ENCODE measurements at places on chromosomes 12 and 14.

- DNase-seq: no peak
Observed at GRCh38 chr14:89667983-89668382, 250.9 kb upstream of the FOXN3 start.

DNA sequence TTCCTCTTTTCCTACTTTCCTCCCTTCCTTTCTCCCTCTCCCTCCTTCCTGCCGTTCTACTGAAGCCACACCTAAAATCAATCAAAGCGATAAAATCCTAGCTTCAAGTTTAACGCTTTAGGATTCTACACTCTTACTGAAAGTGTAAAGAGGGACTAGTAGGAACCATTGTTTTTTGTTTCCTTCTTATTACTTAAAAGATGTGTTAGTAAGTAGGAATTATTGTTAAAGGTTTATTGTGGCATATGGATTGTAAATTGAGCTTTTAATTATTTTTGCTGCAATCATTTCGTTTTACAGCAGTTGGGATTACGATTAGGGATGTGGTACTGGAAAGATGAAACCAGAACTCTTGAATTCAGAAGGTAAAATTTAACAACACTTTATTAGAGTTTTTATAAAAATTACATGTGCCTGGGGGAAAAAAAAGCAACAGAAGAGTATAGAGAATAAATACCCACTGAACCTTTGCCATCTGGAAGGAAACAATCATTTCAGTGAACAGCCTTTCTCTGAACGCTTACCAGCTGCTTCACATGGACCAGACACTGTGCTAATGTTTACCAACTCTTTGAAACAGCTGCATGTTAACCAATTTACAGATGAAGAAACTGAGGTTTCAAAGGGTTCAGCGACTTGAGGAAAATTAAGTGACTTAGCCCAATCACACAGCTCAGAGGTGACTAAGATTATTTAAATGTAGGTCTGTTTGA lies 1.0 kb downstream of the PPP1R36 start:
- DNase-seq: no peak

DNA sequence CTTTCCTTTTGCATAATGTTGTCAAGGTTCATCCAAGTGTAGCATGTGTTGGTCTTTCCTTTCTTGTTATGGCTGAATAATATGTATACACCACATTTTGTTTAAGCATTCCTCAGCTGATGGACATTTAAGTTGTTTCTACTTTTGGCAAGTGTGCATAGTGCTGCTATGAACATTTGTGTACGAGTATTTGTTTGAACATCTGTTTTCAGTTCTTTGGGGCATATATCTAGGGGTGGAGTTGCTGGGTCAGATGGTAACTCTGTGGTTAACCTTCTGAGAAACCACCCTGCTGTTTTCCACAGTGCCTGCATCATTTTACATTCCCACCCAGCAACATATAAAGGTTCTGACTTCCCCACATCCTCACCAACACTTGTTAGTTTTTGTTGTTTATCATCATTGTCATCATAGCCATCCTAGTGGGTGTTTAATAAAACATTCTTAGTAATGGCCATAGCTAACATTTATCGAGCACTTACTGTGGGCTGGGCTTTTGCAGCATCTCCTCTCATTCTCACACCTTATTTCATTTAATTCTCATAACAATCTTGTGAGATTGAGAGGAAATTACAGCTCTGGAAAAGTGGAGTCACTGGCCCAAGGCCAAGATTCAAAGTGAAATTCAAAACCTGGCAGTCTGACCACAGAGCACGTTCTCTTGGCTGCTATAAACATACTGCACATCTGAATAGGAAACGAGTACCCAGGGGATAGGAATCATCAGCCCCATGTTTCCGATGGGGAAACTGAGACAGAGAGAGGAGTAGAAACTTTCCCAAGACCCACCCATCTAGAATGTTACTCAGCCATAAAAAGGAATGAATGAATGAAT lies 193.6 kb downstream of the KSR2 start:
- no peak for DNase-seq

GRCh38 chr14:99602054-99602787 lies 1.8 kb downstream of the CCDC85C start:
- DNase-seq: no peak

- no peak for DNase-seq
Observed at GRCh38 chr12:78406213-78406612, 458.4 kb upstream of the SYT1 start.

GRCh38 chr12:2084553-2085296 lies 31.9 kb downstream of the CACNA1C start:
- DNase-seq: no peak

- no peak for DNase-seq
Observed at GRCh38 chr14:61343991-61344405, 22.6 kb downstream of the PRKCH start.

DNA sequence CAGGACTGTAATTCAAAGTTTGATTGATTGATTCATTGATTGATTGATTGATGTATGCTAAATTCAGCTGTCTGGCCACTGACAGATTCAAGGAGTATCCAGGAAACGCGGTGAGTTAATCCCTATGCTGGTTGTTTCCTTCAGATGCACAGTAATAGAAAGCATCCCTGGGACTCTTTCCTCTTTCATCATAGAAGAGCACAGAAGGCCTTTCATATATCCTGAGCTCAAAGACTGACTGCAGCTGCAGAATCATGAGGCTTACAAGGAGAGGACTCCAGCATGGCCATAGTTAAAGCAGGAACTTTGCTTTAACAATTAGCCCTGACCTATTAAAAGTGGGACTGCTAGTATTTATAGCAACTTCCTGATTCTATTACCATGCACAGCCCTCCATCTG lies 187.7 kb upstream of the TMTC1 start:
- no peak for DNase-seq

GRCh38 chr12:76240281-76240680 lies 107.9 kb downstream of the BBS10 start:
- no peak for DNase-seq

DNA sequence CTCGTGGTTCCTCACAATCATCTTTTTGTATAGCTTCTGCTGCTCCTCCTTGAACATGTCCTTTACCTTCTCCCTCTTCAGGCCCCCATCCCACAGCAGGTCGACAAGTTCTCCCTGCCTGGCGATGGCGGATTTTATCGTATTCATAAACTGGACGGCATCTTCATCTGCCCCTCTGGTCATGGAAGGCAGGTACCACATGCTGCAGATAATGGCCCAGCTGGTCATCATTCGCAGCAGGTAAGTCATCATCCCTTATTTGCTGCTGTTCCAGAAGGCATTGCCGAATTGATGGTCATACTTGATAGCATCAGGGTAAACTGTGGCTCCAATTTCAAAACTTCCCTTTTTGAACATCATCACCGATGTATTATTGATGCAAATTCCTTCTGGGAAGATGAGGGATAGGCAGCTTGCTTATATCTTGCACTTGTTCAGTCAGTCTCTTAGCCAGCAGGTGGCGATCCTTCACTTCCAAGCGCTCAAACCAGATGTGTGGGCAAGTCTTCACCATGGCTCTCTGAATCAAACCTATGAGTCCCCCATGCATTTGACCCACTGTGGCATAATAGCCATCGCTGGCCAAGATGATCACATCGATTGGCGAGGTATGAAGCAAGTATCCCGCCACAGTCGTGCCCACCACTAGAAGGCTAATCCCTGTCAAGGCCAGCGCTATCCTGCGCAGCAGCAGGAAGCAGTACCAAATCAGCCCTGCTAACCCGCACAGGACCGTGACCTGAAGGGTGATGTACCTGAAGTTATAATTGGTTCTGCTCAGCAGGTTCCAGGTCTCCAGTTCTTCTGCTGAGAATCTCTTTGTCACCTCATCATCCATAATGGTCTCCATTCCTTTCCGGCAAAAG lies 381.5 kb upstream of the STXBP6 start:
- no peak for DNase-seq

DNA sequence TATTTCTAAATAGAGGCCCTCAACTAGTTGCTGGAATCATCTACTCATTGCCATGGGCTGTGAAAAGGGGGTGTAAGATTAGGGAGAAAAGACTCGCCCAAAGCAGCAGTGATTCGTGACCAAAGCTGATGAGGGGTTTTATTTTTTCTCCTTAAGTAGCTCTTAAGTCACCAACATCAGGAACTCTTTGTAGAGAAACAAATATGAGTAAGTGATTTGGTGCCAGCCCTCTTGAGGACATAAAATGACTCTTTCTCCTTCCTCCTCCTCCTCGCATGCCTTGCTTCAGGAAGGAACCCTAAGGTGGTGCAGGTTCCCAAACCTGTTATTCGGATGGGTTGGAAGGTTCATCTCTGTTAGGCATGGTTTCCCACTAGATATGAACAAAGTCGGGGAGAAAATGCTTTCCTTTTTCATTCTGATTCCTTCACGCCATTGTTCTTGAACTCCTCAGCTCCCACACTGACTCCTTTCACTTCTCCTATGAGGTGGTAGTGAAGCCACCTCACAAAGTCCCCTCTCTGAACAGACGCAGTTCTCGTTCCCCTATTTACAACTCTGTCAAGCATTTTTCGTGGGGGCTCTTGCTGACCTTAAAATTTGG lies 113.4 kb downstream of the ETV6 start:
- DNase-seq: no peak

DNA sequence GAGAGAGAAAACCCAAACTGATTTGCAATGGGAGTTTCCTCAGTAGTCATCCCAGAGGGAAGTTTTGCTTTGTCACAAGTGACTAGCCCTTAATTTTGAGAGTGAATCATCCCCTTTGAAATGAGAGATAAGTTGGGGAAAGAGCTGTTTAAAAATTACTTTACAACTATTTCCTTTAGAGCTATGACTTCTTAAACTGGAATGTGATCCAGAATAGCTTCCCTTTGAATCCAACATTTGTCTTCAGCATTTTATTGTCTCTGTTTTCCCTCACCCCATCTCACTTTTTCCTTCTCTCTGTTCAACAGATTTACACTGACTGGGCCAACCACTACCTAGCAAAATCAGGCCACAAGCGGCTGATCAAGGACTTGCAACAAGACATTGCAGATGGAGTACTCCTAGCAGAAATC lies 109.3 kb downstream of the NAV3 start:
- no peak for DNase-seq

DNA sequence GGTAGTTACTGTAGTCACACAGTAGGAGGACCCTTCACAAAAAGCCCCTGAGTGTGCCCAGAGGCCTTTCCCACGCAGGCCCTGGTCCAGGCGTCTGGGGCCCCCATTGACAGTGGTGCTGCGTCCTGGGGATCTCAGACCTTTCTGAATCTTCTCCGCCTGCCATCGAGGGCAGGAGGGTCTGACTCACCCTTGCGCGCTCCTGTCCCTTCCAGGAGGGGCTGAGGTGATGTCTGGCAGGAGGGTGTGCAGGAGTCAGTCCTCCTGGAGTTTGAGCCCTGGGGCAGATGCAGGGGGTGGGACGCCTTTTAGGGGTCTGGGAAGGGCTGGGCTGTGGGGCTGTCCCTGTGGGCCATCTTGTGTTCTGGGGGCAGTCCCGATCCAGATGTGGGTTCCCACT lies 386.8 kb downstream of the TMEM121 start:
- no peak for DNase-seq

- DNase-seq: no peak
Observed at GRCh38 chr12:53829130-53829819, 77.5 kb upstream of the CISTR start.

DNA sequence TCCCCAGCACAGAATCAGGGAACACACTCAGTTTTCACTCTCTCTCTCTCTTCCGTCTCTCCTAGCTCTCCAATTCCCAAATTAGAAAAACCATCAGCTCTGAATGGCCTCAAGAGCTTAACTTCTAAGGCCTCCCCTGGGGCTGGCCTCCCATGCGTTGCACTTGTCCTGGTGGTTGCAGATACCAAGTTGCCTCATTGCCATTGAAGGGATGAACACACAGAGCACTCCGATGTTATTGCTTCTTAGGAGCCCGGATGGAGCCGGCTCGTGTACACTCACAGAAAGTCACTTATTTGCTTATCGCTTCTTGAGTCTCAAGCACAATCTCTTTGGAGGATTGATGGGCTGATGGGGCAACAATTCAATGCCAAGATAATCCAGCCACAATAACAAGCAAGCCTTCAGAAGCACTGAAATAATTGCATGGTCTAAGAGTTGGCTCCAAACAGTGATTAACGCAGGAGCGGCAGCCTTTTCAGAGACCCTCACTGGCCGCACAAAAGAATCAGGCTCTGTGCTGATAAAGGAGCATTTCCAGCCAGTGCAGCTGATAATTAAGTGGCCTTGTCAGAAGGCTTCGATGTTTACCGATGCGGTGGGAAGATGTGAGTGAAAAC lies 175.8 kb upstream of the TMEM132C start:
- no peak for DNase-seq

DNA sequence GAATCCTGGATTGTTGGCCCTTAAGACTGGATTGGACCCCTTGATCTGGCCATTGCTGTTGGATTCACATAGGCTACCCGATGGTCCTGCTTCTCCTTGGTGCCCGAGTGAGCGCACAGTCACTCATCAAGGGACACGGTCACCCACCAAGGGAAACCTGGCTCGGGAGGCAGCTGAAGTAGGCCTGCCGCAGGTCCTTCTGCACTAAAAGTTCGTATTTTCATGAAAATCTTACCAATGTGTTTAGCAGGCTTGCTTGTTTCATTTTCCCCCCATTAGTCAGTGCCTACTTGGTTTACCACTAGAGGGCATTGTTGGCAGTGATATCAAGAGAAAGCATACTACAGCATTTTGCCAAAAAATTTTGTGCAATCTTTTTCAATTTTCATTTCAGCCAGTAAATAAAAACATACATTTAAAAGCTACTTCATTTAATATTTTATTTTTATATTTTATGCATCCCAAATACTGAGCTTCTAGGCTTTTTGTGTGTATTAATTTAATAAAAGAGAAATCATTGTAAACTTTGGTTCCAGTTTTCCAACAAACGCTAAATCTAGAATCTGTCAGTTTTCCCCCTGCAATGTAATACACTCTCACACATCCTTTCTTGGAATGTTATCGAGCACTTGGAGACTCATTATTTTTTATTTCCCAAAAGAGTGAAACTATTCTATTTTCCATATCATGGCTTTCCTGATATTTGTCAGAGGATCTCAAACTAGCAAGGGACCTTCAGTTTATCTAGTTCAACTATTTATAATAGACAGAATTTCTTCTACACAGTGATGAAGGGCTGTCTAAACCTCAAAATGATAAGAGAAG lies 116.7 kb downstream of the LMNTD1 start:
- no peak for DNase-seq
